PC-3 (cell line): ENCODE measurements at places on chromosomes 3 and 15. TPM values are rescaled to one million over a fixed set of nuclear protein-coding genes. Genes with fewer than 3 reads are reported as not detected.

DNA sequence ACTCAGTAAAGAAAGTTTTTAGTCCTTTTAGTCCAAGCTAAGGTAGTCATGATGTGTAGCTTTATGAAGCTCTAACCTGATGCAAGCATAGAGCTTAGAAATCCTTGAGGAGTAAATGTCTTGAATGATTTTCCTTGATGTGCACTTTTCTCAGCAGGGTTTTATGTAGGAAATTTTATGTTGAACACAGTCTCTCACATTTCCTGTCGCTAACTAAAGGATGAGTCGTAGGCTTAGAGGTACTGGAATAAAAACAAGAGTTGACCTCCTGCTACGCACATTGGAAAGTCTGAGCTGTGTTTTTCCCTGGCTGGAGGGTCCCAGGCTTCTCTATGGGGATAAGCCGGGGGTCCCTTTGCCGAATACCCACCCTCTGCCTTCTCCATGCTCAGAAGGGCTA lies 34.7 kb upstream of the ZPLD1 start:
- no peak overlapping the region for H3K4me3 ChIP-seq
- H3K27ac ChIP-seq = peak overlapping the region; percentile 86
- DNase-seq = peak; percentile 64
- no peaks in the 10 kb centered on the region for H3K27me3 ChIP-seq
- peaks cover 34% of the 10 kb centered on the region for H3K4me1 ChIP-seq

DNA sequence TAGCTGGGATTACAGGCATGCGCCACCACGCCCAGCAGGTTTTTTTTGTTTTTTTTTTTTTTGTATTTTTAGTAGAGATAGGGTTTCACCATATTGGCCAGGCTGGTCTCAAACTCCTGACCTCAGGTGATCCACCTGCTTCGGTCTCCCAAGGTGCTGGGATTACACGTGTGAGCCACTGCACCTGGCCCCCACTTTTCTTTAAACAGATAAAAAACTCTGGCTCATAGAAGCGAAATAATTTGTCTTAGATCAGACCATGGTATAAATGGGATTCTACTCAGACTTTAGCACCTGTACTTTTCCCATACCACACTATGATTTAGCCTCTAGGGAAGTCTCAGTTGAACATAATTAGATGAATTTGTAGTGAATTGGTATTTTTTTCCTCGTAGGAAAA lies 182.4 kb downstream of the AKAP13 start:
- no peak for DNase-seq
- H3K4me1 ChIP-seq = no peaks in the 10 kb centered on the region
- no peak overlapping the region for H3K27ac ChIP-seq
- H3K27me3 ChIP-seq = no peaks in the 10 kb centered on the region
- no peaks in the 10 kb centered on the region for H3K36me3 ChIP-seq

DNA sequence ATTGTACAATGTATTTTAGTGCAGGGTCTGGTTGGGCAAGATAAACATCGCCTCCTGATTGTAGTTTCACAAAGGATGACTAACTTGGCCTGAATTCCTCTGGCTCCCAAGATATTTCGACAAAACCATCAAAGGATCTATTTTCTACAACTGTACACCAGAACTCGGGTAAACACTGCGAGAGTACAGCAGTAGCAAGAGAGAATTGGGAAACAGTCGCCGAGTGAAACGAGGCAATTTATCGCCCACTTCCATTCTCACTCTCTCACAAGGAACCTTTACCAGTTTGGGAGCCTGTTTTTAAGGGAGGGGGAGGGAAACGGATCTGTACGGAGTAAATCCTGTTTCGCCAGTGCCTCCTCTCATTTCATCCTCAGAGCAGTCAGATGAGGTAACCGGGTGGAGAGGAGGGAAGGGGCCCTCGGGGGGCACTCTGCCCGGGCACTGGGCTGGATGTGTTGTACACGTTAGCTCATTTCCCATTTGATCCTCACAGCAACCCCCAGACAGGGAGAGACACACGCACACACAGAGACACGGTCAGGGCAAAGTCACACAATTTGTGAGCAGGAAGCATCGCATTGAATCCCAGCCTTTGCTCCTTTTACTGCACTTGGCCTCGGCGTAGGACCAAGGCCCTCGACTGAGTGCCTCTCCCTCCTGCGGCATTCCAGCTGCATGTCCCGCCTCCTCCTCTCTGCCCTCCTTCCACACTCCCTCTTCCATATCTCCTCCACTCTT lies 120.1 kb downstream of the LIPC start:
- peak overlapping the region; percentile 66 for H3K27ac ChIP-seq
- peak; percentile 70 for DNase-seq
- H3K4me3 ChIP-seq = no peak overlapping the region; the same call in 1 of the 2 replicates
- H3K4me1 ChIP-seq = peaks cover 30% of the 10 kb centered on the region
- H3K27me3 ChIP-seq = no peaks in the 10 kb centered on the region

DNA sequence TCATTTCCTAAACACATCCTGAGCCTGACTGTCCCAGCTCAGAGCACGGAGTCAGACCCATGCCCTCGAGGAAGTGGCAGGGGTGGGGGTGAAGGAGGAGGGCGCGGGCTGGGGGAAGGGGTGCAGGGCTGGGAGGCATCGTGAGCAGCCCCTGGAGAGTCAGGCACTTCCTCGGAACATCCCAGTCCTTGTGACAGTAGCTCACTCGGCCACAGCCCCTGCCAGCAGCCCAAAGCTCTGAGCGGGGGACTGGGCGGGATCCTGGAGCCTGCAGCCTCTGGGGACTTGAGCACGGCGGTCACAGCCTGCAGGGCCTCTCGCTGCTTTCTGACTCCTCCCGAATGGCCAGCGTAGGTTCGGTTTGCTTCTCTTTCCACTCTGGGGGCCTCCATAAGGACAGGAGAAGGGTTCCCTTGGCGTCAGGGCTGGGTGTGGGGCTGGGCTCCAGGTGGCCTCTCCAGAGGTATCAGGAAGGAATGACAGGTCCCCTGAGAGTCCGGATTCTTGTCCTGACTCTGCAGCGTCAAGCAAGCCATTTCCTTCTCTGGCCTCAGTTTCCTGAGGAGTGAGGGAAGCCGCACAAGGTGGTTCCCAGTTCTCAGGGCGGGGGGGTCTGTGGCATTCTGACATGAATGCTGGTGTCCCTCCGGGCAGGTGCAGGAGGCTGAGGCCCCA lies 20.9 kb downstream of the PSTPIP1 start:
- H3K4me1 ChIP-seq = no peaks in the 10 kb centered on the region
- H3K27ac ChIP-seq = no peak overlapping the region
- H3K27me3 ChIP-seq = no peaks in the 10 kb centered on the region
- no peak overlapping the region for H3K4me3 ChIP-seq
- no peaks in the 10 kb centered on the region for H3K36me3 ChIP-seq
- no peak for DNase-seq

- H3K27ac ChIP-seq = peak overlapping the region; percentile 63
- no peak overlapping the region for H3K4me3 ChIP-seq
- DNase-seq = peak; percentile 85
- H3K4me1 ChIP-seq = peaks cover 33% of the 10 kb centered on the region
- no peaks in the 10 kb centered on the region for H3K36me3 ChIP-seq
Observed at GRCh38 chr15:101201411-101202174, 50.3 kb downstream of the CHSY1 start.

DNA sequence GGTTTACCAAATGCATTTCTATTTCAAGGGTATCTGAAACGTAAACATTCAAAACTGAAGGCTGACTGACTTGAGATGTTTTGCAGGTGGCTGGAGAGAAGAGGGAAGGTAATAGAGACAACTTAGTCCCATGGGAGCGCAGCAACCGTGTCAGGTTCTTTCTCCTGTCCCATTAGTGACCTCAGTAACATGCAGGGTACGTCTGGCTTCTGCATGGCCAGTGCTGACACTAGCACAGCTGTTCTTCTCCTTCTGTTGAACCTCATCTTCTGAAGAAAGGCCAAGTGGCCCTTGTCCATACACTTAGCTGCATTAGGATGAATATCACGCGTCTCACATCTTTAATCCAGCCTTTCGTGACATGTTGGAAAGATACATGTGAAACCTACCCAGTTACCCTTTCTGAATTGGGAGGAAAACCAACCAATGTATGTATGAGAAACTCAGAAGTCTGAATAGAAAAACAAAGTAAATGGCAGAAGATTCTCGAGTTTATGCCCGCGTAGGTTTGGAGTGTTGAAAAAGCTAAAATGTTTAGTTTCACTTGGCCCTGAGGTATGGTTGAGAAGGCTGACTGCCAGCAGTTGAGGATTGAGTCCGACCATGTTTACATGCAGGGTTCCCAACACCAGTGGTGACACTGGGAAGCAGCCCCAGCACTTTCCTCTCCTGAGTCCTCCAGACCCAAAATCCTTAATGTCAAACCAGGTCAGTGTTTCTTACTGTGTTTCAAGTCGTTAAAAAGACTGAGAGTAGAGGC lies 10.3 kb downstream of the NCBP2 start:
- no peaks in the 10 kb centered on the region for H3K4me1 ChIP-seq
- H3K36me3 ChIP-seq = peaks cover 58% of the 10 kb centered on the region
- no peak overlapping the region for H3K4me3 ChIP-seq
- DNase-seq = no peak

GRCh38 chr3:45904931-45905330 lies 18.6 kb downstream of the CCR9 start:
- H3K36me3 ChIP-seq = no peaks in the 10 kb centered on the region
- H3K4me3 ChIP-seq = no peak overlapping the region
- no peak overlapping the region for H3K27ac ChIP-seq
- no peak for DNase-seq
- H3K4me1 ChIP-seq = no peaks in the 10 kb centered on the region
- H3K27me3 ChIP-seq = no peaks in the 10 kb centered on the region

GRCh38 chr3:37435572-37435971 lies 261.2 kb upstream of the LRRFIP2 start:
- H3K36me3 ChIP-seq = no peaks in the 10 kb centered on the region
- H3K4me1 ChIP-seq = no peaks in the 10 kb centered on the region
- H3K27ac ChIP-seq = no peak overlapping the region
- no peak overlapping the region for H3K4me3 ChIP-seq

DNA sequence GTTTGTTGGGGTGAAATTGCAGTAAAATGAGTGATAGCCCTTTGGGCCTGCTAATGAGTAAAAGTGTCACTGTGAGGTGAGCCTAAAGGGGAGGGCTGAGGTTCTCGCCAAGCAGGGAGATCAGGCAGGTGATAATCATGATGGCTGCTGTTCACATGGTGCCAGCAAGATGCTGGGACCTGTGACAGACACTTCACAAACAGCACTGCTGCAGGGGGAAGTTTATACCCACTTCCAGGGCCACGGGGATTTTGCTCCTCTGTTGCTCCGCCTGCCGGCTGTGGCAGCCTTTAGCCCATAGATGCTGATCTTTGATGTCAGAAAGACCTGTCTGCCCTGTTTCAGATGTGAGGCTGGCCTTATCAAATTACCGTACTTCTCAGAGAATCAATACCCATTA lies 96.7 kb downstream of the SV2B start:
- no peaks in the 10 kb centered on the region for H3K36me3 ChIP-seq
- peaks cover 88% of the 10 kb centered on the region for H3K27me3 ChIP-seq
- H3K27ac ChIP-seq = no peak overlapping the region
- H3K4me1 ChIP-seq = no peaks in the 10 kb centered on the region
- no peak for DNase-seq
- no peak overlapping the region for H3K4me3 ChIP-seq

- DNase-seq = no peak
- no peaks in the 10 kb centered on the region for H3K27me3 ChIP-seq
- no peaks in the 10 kb centered on the region for H3K4me1 ChIP-seq
- no peaks in the 10 kb centered on the region for H3K36me3 ChIP-seq
Observed at GRCh38 chr15:66661432-66662096, 40.5 kb upstream of the SMAD6 start.

- peaks cover 24% of the 10 kb centered on the region; the same call in 1 of the 2 replicates for H3K27me3 ChIP-seq
- no peaks in the 10 kb centered on the region for H3K4me1 ChIP-seq
- no peak overlapping the region for H3K27ac ChIP-seq
- H3K36me3 ChIP-seq = no peaks in the 10 kb centered on the region
Observed at GRCh38 chr3:156351783-156352182, 203.1 kb downstream of the SSR3 start.

CLEC3B gene
- total RNA-seq = 1.8 TPM in 1 of 2 replicates, not detected in the other

KCNAB1 gene
- not detected in 2 replicates for total RNA-seq

FOXB1 gene
- not detected in 2 replicates for total RNA-seq

GANC gene
- 8.2 and 12.4 TPM in 2 replicates for total RNA-seq

PLA2G4E gene
- total RNA-seq = not detected in 2 replicates

OXTR gene
- total RNA-seq = 21.5 and 23.1 TPM in 2 replicates

GOLGA8T gene
- total RNA-seq = 0.15 TPM in 1 of 2 replicates, not detected in the other

TGM5 gene
- total RNA-seq = not detected in 2 replicates

ZPLD1 gene
- 0.15 TPM in 1 of 2 replicates, not detected in the other for total RNA-seq

GPR27 gene
- 0.07 and 0.58 TPM in 2 replicates for total RNA-seq

UCN2 gene
- total RNA-seq = 0.81 and 0.91 TPM in 2 replicates
